CD4-positive, alpha-beta T cell treated with Interleukin-15 for 1 hour (primary cell): ENCODE measurements at places on chromosomes 6 and 20.

GRCh38 chr6:105786890-105787655 lies 299.1 kb upstream of the PRDM1 start:
- no peak for DNase-seq

GRCh38 chr6:120077489-120077888 lies 727.9 kb upstream of the MAN1A1 start:
- no peak for DNase-seq

GRCh38 chr6:164098857-164099267 lies 684.3 kb downstream of the QKI start:
- no peak for DNase-seq

DNA sequence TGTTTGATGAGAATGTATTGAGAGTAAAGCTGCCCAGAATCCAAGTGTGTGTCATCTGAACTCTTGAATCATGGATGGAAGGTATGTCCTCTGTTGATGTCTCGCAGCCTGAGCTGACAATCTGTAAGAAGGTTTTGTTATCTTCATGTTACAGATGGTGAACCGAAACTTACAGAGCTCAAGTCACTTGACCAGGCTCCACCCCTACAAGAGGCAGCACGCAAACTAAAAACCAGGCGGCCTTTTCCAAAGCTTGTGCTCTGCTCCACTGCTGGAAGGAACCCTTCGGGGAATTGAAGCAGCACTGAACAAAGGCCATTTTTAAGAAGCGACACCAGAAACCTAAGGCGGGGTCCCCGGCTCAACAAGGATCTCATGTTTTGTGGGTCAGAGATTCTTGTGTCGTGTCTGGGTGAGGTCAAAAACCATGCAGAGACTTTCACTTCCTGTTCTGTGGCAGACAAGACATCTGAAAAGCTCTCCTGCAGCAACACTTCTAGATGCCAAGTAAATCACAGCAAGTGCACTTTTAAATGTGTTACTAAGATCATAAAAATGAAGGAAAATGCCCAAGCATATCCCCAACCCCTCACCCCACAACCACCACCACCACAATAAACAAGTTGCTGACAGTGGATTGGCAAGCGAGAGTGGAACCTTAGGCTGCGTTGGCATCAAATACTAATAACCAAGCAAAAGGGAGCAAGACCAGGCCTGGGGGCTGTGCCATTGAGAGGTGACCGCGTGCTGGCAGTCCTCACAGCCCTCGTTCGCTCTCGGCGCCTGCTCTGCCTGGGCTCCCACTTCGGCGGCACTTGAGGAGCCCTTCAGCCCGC lies 27.3 kb downstream of the NQO2 start:
- peak; percentile 76 for DNase-seq

GRCh38 chr20:3927486-3928291 lies 38.5 kb downstream of the PANK2 start:
- DNase-seq, result no peak

- no peak for DNase-seq
Observed at GRCh38 chr6:33975661-33976436, 170.0 kb downstream of the GRM4 start.

- DNase-seq, result no peak
Observed at GRCh38 chr6:164520916-164521315, 788.5 kb downstream of the C6orf118 start.

DNA sequence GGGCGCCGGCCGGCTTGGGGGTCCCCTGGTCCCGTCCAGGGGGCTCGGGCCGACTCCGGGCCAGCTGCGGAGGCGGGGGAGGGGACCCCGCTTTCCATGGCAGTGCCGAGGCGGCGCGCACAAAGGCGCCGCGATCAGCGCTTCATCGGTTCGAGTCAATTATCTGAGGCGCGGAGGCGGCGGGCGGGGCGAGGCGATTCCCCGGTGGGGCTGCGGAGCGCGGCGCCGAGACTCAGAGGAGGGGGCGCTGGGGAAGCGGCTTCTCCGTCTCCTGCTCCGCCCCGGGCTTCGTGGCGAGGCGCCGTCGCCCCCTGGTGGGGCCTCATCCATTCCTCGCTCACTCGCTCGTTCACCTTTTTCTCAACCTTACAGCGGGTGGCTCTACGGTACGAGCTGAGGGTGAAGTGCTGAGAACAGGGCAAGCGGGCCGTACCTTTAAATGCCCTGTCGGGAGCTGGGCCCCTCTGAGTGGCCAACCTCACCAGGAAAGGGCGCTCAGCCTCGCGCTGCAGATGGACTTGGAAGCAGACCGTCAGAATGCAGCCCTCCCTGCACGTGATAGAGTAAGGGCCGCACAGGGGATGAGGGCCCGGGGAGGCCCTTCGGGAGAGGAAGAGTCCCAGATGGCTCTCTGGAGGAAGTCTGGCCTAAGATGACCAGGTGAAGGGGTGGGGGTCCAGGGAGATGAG lies 39.9 kb downstream of the SLC52A3 start:
- DNase-seq, result no peak

DNA sequence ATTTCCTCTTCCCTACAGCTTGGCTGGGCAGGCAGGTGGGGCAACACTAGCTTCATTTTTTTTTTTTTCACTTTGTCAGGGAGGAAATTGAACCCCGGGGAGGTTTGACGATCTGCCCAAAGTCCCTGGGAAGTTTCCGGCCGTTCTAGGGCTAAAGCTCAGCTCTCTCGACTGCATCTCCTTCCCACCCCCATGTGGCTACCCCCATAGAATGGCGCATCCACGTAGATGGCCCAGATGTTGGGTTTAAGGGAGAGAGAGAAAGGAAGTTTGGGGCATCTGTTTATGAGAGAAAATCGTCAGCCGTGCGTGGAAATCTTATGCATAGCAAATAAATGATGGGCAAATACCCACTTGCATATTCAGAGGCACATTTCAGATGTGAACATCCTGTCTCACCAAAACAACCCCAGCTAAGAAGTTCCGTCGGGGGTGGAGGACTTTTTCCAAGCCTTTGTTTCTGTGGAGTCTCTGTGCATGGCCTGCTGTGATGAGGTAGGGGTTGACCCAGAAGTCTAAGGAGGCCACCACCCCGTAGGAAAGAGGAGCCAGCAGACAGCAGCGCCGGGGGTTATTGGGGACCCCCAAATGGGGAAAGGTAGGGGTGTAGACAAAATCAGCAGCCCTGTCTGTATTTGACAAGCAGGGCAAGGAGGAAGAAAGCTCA lies 40.5 kb upstream of the ZNF831 start:
- DNase-seq, result peak; percentile 72

DNA sequence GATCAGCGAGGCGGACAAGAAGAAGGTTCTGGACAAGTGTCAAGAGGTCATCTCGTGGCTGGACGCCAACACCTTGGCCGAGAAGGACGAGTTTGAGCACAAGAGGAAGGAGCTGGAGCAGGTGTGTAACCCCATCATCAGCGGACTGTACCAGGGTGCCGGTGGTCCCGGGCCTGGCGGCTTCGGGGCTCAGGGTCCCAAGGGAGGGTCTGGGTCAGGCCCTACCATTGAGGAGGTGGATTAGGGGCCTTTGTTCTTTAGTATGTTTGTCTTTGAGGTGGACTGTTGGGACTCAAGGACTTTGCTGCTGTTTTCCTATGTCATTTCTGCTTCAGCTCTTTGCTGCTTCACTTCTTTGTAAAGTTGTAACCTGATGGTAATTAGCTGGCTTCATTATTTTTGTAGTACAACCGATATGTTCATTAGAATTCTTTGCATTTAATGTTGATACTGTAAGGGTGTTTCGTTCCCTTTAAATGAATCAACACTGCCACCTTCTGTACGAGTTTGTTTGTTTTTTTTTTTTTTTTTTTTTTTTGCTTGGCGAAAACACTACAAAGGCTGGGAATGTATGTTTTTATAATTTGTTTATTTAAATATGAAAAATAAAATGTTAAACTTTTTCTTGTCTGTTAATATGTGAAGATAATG lies 2.2 kb downstream of the HSPA1B start:
- DNase-seq, result no peak

DNA sequence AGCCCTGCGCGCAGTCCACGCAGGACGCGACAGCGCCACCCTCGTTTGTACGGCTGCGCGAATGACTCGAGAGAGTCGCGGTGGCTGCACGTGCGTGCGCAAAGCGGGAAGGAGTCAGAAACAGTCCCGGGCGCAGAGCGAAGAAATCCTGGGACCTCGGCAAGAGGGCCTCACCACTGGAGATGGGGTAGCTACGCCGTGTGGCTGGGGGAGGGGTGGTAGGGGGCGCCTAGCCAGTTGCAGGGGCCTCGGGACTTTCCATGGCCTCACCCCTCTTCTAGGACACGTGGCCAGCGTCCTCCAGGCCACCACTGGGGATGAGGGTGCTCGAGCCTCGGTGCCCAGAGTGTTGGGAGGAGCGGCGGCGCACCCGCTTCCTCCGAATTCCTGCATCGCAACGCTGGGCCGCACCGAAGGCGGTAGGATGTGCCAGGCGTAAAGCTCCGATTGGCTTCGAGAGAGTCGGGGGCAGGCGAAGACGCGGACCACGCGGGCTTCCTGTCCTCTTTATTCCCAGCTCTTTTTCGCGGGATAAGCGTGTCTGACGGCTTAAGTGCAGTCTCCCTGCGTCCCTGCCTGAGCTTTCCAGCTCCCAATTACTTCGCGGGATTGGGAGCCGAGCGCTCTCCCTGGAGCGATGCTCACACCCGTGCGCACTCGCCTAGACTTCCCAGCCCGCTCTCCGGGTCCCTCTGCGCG lies 38.7 kb downstream of the NCR2 start:
- no peak for DNase-seq

DNA sequence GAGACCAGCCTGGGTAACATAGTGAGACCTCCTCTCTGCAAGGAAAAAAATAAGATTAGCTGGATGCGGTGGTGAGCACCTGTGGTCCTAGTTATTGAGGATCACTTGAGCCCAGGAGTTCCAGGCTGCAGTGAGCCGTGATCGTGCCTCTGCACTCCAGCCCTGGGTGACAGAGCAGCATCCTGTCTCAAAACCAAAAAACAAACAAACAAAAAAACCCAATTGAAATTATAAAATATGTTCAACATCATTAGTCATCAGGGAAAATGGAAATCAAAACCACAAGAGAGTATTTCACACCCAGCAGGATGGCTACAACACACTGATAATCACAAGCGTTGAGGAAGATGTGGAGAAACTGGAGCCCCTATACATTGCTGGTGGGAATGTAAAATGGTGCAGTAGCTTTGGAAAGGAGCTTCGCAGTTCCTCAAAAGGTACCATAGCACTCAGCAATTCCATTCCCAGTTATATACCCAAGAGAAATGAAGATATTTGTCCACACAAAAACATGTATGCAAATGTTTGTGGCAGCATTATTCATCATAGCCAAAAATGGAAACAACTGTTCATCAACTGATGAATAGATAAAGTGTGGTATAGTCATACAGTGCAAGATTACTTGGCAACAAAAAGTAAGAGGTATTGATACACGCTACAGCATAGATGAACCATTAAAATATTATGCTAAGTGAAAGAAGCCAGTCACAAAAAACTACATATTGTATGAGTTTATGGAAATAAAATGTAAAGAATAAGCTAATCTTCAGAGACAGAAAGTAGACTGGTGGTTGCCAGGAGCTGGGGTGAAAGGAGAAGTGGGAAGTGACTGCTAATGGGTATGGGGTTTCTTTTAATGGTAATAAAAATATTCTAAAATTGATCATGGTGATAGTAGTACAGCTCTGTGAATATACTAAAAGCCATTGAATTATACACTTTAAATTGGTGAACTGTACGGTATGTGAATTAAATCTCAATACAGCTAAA lies 38.7 kb upstream of the RIPOR2 start:
- no peak for DNase-seq

- DNase-seq, result no peak
Observed at GRCh38 chr6:132084811-132085509, 133.8 kb upstream of the CCN2 start.

DNA sequence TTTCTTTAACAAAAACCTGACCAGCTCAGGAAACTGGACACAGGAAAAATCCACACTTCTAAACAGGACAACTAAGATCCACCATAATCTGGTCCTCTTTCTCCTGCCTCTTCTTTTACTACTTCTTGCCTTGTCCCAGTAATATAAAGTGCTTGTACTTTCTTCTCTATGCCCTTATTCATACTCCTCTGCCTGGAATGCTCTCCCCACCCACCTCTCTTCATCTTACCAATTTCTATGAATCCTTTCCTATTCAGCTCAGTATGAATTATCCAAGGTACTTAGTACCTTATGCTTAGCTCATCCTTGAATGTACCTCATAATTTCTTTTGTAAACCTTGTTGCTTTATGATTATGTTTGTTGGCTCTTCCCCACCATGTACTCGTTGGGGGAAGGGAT lies 159.4 kb downstream of the CDK19 start:
- no peak for DNase-seq

DNA sequence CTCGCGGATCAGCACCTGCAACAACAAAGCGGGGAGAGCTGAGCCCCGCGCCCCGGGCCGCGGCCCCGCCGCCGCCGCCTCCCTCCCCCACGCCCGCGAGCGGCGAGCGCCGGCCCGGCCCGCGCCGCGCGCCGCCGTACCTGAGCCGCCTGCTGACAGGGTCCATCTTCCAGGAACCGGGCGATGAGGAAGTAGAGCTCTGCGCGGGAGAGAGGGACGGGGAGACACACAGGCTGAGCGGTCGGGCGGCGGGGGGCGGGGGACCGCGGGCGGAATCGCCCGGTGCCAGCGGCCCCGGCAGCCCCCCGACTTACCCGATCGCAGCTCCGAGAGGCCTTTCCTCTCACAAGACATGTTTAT lies 359 bp downstream of the PHIP start:
- DNase-seq, result peak; percentile 61

GRCh38 chr20:31890646-31891045 lies 20.2 kb downstream of the TTLL9 start:
- DNase-seq, result no peak

GRCh38 chr6:109263873-109264700 lies 118.2 kb downstream of the CD164 start:
- DNase-seq, result no peak

DNA sequence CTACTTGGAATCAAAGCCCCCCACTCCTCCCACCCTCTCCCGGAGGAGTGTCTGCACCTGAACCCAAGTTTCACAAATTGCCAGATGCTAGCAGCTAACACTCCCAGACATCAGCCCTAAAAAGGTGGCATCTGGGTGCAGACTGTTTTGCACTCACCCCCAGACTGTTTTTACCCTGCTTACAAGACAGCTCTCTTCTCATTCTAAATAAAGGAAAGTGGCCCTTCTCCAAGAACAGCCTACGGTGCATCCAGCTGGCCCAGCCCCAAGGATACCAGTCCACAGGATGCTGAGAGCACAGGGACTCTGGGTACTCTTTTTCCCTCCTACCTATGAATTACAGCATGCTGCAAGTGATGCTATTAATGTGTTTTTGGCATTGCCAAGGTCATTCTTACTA lies 842.0 kb upstream of the FLRT3 start:
- no peak for DNase-seq

DNA sequence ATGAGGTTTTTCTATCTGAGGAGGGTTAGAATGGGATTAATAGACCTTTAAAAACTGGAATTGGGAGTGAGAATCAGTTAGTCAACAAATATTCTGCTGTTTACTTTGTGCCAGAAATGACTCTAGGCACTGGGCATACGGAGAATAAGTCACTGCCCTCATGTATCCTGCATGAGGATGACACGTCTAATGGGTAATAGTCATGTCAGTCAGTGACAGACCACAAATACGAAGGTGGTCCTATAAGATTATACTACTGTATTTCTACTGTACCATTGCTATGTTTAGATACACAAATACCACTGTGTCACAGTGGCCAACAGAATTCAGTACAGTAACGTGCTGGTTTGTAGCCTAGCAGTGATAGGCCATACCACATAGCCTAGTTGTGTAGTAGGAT lies 30.7 kb downstream of the ZFAND3 start:
- DNase-seq, result no peak

- no peak for DNase-seq
Observed at GRCh38 chr6:15131234-15131633, 114.6 kb upstream of the JARID2 start.
